ENCODE measurements at places on chromosomes 13 and 19.

- DNase-seq: no peak
These were observed 169.2 kb downstream of the URI1 start for GRCh38 chr19:30111021-30111855.

- no peak for DNase-seq
These were observed 492.4 kb downstream of the EFNB2 start for GRCh38 chr13:106042996-106043581.

DNA sequence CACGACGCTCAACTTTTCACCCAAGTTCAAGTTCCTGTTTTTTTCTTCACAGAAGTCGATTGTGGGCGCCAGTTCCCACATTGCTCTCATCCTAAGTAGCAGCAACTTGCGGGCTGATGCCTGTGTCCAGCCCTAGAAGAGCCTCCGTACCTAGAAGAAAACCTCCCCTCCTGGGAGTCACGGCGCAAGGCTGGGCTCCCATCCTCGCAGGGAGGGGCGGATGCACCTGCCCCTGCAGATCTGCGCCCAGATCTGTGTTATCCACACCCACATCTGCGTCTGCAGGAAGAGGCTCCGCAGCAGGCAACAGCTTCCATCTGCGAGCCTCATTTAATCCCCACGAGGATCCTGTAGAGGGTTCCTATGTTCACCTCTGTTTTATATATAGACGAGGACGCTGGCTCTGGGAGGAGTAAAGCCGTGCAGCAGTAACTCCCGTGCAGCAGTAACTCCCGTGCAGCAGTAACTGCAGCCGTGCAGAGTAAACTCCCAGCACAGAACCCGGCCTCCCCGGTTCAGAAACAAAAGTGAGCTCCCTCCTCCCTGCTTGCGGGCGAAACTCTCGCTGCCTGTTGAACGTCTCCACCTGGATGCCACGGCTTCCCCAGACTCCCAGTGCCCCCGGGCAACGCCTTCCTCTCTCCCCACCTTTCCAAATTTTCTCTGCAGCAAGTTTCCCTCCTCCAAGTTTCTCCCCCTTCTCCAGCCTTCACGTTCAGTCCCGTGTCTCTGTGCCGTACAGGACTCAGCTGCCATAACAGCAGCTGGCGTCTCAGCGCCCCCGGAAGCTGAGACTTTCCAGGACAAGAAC, 23.5 kb upstream of the LAIR1 start:
- no peak for DNase-seq

GRCh38 chr19:54462047-54462654, 1.4 kb downstream of the LENG9 start:
- no peak for DNase-seq

GRCh38 chr13:51675385-51675784, 91.1 kb downstream of the WDFY2 start:
- DNase-seq: no peak

GRCh38 chr19:29764361-29764760, 47.4 kb upstream of the CCNE1 start:
- DNase-seq: no peak

GRCh38 chr19:44869733-44870470, 21.2 kb upstream of the TOMM40 start:
- no peak for DNase-seq

DNA sequence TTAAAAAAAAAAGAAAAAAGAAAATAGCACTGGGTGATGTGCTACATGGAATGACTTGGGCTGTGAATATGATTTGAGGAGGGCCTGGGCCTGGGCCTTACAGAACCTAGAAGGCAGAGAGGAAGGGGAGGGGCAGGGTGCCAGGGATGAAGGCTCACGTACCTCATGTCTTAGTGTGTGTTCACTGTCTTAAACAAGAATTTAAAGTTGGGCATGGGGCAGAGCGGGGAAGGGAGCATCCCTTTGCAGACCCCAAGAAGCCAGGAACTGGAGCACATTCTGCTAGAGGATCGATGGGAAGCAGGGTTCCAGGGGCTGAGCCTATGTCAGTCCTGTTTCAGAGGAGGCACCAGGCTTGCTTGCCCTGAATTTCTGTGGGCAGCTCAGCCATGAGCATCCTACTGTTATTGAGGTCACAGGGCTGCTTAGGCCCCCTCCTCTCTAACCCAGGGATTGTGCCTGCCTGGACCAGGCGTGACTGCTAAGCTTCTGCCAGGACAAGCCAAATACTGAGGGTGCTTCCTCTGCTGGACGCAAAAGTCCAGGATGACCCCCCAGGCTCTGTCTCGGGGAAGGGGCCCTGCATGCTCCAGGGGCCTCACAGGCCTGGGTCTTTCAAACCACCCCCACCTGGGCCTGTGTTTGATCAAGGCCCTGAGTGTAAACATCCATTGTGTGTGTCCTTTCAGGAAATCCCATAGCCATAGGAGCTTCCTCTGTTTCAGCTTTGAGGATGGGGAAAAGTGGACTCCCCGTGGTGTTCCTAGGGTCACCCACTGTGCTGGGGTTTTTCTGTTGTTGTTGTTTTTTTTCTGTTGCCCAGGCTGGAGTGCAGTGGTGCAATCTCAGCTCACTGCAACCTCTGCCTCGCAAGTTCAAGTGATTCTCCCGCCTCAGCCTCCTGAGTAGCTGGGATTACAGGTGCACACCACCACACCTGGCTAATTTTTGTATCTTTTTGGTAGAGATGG, 4.8 kb downstream of the LSR start:
- no peak for DNase-seq

- DNase-seq: no peak
These were observed 96.7 kb downstream of the CRYL1 start for GRCh38 chr13:20428666-20429644.

- peak; percentile 34 for DNase-seq
These were observed 79.9 kb downstream of the RNASEH2B start for GRCh38 chr13:50989476-50989875.

- no peak for DNase-seq
These were observed 1.1 kb downstream of the HSPB6 start for GRCh38 chr19:35755550-35756376.

GRCh38 chr19:31491242-31491641, 142.0 kb upstream of the TSHZ3 start:
- DNase-seq: no peak

- no peak for DNase-seq
These were observed 37.8 kb downstream of the SMARCA4 start for GRCh38 chr19:10998666-10999065.
